ENCODE measurements at places on chromosomes 2 and 18. TPM values are rescaled to one million over a fixed set of nuclear protein-coding genes. Genes with fewer than 3 reads are reported as not detected.

DNA sequence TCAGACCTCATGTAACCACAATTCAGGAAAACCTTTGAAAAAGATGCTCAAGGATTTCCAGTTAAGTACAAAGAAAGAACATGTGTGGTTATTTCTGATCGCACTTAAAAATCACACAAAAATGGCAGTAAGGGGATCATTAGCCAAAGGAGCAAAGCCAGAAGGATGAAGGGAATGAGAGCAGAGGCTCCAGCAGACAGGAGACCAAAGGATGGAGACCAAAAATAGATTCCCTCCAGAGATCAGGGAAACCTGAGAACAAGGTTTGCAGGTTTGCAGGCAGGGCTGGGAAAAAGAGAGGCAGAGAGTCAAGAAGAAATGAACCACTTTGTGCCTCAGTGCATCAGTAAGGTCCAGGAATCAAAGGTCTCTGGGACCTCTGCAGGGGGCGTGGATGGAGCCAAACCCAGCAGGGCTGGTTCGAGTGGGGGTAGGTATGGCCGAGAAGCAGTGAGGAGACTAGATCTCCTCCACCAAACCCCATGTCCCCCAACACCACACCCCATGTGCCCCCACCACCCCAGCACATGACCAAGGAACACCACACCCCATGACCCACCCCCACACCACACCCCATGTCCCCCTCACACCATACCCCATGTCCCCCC is 98.5 kb upstream of the GPC1 start:
- no peaks in the 10 kb centered on the region for H3K4me1 ChIP-seq
- no peak for DNase-seq
- no peaks in the 10 kb centered on the region for H3K36me3 ChIP-seq
- H3K27ac ChIP-seq = no peak overlapping the region

The SCN2A gene
- total RNA-seq = 0.07 TPM

The RGPD3 gene
- 0.14 TPM for total RNA-seq

- H3K27me3 ChIP-seq = no peaks in the 10 kb centered on the region
- no peaks in the 10 kb centered on the region for H3K4me1 ChIP-seq
- no peak overlapping the region for H3K4me3 ChIP-seq
Observed at GRCh38 chr2:16102976-16103380, 162.6 kb downstream of the MYCN start.

- no peak overlapping the region for H3K4me3 ChIP-seq
- no peaks in the 10 kb centered on the region for H3K36me3 ChIP-seq
- peaks cover 5% of the 10 kb centered on the region for H3K27me3 ChIP-seq
- no peak overlapping the region for H3K27ac ChIP-seq
- no peak for DNase-seq
Observed at GRCh38 chr18:3808985-3809780, 359.2 kb downstream of the TGIF1 start.

The RGPD4 gene
- 0.19 TPM for total RNA-seq
